ENCODE measurements at places on chromosomes 5 and 9. TPM values are rescaled to one million over a fixed set of nuclear protein-coding genes. Genes with fewer than 3 reads are reported as not detected.

DNA sequence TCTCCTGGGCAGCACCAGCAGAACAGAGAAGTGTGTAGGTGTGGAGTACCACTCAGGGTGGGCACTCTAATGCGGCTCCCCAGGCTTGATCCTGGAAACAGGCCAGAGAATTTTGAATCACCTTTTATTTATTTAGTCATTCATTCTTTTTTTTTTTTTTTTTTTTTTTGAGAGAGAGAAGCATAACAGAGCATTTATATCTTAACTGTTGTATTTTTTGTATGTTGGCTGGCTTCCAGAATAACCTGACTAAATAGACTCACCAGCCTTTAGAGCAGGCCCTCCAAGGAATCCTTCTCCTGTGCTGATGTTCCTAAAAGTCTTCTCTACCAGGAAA, 153.4 kb downstream of the PIK3R1 start:
- DNase-seq, result no peak

Gene TOMM5
- polyA plus RNA-seq, result 123 TPM

GRCh38 chr9:38641985-38642864, 21.8 kb upstream of the ANKRD18A start:
- no peak for DNase-seq

- no peak for DNase-seq
These were observed 284.2 kb downstream of the SMARCA2 start for GRCh38 chr9:2299156-2299842.

DNA sequence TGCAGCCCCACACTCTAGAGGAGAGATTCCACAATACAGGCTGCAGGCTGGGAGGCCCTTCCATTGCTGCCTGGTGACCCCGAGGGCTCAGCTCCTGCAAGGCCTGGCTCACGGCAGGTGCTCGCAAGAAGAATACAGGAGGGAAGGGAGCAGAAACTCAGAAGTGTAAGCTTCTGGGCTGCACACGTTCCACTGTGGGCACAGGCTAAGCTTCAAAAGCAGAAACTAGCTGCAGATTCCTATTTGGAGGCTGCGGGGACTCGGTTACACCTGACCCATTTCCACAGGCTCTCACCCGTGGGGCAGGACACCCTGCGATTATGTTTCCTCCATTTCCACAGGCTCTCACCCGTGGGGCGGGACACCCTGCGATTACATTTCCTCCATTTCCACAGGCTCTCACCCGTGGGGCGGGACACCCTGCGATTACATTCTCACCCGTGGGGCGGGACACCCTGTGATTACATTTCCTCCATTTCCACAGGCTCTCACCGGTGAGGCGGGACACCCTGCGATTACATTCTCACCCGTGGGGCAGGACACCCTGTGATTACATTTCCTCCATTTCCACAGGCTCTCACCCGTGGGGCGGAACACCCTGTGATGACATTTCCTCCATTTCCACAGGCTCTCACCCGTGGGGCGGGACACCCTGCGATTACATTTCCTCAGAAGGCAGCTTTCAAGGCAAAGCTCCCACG, 10.3 kb downstream of the LPCAT1 start:
- no peak for DNase-seq

Gene PKD2L2
- polyA plus RNA-seq, result 0.44 TPM

DNA sequence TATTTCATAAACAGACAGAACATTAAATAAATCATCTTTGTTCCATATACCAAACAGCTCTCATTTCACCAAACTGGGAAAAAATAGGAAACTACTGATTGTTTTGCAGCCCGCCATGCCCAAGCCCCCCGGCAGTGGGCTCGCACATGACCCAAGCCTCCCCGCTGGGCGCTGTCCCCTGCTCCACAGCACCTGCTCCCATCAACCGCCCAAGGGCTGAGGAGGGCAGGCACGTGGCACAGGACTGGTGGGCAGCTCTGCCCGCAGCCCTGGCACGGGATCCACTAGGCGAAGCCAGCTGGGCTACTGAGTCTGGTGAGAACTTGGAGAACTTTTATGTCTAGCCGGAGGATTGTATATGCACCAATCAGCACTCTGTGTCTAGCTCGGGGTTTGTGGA, 554.8 kb upstream of the CCNG1 start:
- DNase-seq, result no peak

- DNase-seq, result no peak
These were observed 52.8 kb downstream of the SPATA31C2 start for GRCh38 chr9:88085476-88085875.

- DNase-seq, result no peak
These were observed 450.4 kb upstream of the CTNND2 start for GRCh38 chr5:12354686-12355085.

GRCh38 chr9:28587052-28587451, 1013.8 kb upstream of the C9orf72 start:
- no peak for DNase-seq

DNA sequence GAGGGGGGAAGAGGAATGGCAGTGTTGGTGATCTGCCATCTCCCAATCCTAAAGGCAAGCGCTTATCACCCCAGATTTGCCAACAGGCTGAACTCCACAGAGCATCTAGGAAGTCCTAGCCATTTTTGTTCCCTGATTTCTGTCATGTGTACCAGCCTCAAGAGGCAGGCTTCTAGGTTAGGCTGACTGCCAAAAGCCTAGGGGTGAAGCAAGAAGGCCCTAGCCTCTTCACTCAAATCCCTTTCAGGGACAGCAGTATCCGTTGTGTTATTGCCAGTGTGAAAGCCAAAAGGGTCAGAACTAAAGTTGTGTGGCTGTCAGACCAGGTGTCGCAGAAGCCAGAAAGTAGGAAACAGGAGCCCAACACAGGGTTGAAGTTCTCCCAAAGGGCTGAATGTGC, 14.7 kb downstream of the IGIP start:
- DNase-seq, result no peak

DNA sequence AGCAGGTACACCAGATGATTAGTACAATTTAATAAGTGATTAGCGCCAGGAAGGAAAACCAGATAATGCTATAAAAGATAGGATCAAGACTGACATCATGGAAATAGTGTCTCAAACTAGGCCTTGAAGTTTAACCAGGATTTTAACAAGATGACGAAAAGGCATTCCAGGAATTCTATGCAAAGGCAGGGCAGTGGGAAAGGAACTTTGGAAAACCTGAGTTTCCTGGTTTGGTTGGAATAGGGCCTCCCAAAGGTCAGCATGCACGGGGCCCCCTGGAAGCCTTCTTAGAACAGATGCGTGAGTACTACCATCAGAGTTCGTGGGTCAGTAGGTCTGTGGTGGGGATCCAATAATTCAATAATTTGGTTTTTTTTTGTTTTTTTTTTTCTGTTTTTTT, 935.2 kb upstream of the DMAC1 start:
- no peak for DNase-seq

GRCh38 chr5:133884569-133885311, 83.7 kb downstream of the C5orf15 start:
- DNase-seq, result peak; percentile 38

DNA sequence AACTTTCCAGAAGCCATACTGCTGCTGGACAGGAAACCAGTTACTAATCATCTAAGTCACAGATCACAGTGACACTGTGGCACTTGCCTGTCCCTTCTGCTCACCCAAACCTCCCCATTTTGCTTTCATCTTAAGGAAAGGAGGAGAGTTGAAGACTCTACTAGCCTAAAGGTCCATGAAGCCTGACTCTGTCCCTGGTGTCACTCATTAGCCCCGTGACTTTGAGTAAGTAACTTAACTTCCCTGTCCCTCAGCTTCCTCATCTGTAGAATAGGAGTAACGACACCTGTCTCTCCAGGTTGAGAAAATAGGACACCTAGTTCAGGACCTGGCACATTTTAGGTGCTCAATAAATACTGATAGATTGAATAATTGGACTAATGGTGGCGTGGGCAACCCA, 536 bp upstream of the SLC6A7 start:
- DNase-seq, result no peak

GRCh38 chr5:135830876-135831275, 3.6 kb upstream of the SLC25A48 start:
- DNase-seq, result no peak

DNA sequence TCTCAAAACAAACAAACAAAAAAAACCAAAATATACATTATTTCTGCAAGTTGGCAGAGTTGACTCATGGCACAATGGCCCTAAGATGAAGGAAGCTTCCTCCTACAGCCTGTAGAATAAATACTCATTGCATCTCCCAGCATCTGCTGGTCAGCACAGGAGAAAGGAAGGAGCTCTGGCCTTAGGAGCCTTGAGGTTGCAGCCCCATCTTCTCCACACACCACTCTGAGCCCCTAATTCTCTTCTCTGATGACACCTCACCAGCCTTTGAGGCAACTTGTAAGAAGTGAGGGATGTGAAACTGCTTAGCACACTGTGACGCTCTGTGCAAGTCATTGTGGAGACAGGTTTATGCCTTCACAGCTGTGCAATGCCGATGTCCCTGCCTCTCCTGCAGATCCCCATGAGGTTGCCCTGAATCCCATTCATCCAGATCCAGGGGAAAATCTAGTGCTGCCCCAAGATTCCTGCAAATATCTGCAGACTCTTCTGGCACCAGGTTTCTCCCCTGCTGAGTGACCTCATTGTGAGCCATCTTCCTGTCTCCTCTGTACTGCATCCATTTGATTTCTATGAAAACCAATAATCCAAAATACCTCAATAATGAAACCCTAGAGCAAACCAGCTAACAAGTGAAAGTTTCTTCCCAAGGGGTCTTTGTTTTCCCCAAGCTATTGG, 65.3 kb upstream of the TGFBR1 start:
- no peak for DNase-seq

Gene CD274
- polyA plus RNA-seq, result 1.1 TPM

- DNase-seq, result no peak
These were observed 175.4 kb upstream of the CDH12 start for GRCh38 chr5:23028445-23029021.

DNA sequence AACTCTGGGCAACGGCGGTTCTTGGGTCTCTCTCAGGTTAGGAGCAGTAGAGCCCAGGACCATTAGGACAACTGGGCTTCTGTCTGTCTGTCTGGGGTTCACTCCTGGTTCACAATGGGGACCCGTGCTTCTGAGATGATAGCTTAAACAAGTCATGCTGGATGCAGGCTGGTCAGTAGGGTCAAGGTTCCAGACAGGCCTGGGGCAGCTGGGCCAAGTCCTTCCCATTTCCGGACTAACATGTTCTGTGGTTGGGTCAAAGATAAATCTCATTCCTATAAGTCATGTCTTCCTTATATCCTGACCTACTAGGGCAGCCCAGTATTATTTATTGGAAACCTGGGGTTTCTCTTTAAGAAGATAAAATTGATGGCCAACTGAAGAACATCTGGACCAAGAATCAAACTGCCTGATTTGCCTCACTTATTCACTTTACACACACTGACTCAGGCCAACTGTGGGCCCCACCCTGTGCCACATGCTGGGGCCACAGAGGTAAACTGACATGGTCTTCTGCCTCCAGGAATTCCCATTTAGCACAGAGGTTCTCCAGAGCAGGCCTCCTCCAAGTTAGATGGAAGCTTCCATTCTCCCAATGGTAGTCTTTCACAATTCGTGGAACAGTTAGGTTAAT, 8.3 kb downstream of the HDHD3 start:
- DNase-seq, result no peak

DNA sequence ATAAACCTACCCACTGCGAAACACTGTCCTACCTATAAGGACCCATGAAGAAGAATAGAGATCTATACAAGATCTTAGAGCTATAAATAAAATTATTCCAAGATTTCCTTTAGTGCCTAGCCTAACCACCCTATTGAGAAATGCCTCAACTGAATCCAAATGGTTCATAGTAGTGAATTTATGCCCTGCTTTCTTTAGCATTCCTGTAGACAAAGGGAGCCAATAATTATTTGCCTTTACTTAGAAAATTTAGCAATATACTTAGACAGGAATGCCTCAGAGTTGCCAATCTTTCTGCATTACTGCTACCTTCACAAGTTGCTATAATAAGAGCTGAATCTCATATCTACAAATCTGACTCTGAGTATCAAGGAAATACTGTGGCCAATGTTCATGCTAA, 62.6 kb downstream of the PUM3 start:
- no peak for DNase-seq

- DNase-seq, result no peak
These were observed 5.1 kb downstream of the GLRX start for GRCh38 chr5:95817430-95817829.

DNA sequence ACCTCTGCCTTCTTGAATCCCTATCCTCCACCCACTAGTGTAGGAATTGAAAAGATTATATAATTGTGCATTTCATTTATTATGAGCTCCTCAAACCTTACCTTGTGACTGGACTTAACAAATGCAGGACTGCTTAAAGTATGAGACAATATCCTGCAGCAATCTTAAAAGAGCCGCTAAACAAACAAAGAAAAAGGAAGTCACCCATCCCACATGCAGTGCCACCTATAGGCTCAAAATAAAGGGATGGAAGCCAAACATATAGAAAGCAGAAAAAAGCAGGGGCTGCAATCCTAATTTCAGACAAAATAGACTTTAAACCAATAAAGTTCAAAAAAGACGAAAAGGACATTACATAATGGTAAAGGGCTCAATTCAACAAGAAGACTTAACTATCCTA, 8.7 kb downstream of the PCAT7 start:
- DNase-seq, result no peak

Gene GDF9
- 2.0 TPM for polyA plus RNA-seq

Gene GNAQ
- polyA plus RNA-seq, result 67.5 TPM

- DNase-seq, result peak; percentile 55
These were observed 53.2 kb upstream of the ISOC1 start for GRCh38 chr5:129041196-129041881.

GRCh38 chr9:34502471-34502870, 20.3 kb downstream of the ENHO start:
- no peak for DNase-seq

DNA sequence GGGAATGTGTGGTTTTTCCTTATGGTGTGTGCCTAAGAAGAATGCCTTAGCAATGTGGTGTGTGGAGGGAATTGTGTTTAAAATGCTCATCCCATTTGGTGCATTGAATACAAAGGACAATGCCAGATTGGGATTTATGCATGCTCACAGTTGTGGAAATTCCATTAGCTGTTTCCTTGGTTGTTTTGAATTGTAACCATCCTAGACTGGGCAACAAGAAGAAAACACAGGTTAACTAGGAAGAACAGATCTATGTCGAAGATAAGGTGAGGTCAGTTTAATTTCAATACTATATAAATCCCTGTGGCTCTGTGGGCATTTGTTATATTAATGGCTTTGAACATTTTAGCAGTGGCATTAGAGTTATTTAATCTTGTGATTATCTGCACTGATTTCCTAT, 266.8 kb downstream of the MAT2B start:
- no peak for DNase-seq

Gene IFNA5
- not detected for polyA plus RNA-seq

Data from right renal cortex interstitium (tissue), 3 donors.